Neural progenitor cell (in vitro differentiated cells): ENCODE measurements at places on chromosomes 5 and 9. TPM values are rescaled to one million over a fixed set of nuclear protein-coding genes. Genes with fewer than 3 reads are reported as not detected.

DNA sequence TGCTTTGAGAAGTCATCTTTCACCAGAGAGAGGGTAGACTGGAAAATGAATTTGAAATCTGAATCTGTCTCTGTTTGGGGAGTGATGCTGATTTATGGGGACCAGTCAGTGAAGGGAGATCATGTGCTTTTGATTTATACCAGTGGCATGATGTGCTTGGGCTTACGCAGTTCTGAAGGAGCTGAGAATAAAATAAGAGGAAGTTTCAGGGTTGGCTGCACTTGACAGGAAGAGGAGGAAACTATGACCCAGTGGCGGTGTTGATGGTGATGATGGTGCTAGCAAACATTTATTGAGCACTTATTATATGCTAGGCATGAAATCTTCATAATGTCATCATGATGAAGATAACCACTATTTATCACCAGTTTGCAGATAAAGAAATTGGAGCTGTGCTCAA, 136.4 kb upstream of the GLRA1 start:
- no peak overlapping the region for H3K27ac ChIP-seq
- H3K4me3 ChIP-seq, result no peak overlapping the region
- H3K27me3 ChIP-seq, result peaks cover 3% of the 10 kb centered on the region
- no peaks in the 10 kb centered on the region for H3K36me3 ChIP-seq
- no peak for DNase-seq

GRCh38 chr9:68551191-68551590, 10.5 kb upstream of the TMEM252 start:
- H3K4me3 ChIP-seq, result no peak overlapping the region
- no peak for DNase-seq
- no peaks in the 10 kb centered on the region for H3K36me3 ChIP-seq
- H3K27ac ChIP-seq, result no peak overlapping the region
- peaks cover 22% of the 10 kb centered on the region for H3K4me1 ChIP-seq

Gene PHF24
- 0.71 and 1.8 TPM in 2 replicates for total RNA-seq

- H3K4me1 ChIP-seq, result no peaks in the 10 kb centered on the region
- H3K36me3 ChIP-seq, result no peaks in the 10 kb centered on the region
These were observed 41.7 kb upstream of the CLK4 start for GRCh38 chr5:178668579-178668978.

DNA sequence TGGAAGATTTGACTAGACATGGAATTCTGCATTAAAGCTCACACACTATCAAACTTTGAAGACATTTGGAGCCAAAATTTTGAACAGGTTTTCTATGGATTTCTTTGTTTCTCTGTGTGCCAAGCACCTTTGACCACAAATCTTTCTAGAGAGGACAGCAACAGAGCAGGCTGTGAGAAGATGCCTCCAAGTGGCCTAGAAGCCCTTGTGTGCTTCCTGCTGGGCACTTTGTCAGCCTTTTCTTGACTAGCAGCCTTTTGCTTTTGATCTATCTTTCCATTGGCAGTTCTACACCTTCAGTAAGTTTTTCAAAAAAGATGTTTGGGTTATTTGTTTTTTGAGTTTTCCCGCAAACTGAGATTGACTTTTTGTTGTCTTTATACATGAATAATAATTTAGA, 84.6 kb downstream of the SNX24 start:
- no peak overlapping the region for H3K4me3 ChIP-seq
- no peak overlapping the region for H3K27ac ChIP-seq
- no peak for DNase-seq
- H3K27me3 ChIP-seq, result no peaks in the 10 kb centered on the region

DNA sequence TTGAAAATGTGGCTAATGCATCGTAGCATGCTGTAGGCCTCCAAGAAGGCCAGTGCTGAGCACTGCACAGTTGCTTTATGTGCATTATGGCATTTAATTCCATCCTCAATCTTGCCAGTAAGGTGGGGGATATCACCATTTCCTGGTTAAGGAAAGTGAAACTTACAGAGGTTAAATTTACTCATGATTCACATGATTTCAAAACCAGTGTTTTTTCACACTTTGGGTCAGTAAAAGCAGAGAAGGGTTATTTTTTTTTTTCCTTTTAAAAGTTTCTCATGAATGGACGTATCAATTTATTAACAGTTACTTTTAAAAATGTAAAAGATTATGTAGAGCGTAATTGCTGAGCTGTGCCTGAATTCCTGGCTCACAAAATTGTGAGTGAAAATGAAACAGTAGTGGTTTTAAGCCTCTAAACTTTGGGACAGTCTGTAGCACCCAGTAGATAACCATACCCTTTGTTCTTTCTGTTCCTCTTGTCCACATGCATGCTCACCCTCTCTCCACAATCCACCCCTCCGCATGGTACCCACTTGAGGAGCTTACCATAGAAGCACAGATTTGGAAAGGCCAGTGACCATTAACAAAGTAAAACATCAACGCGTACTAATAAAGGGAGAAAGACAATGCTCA, 21.2 kb downstream of the MAST4 start:
- no peaks in the 10 kb centered on the region for H3K27me3 ChIP-seq
- no peaks in the 10 kb centered on the region for H3K36me3 ChIP-seq
- no peak overlapping the region for H3K4me3 ChIP-seq
